NCI-H1417 (cell line): ENCODE measurements at places on chromosomes 7 and 10.

- peak; percentile 90 for DNase-seq
These were observed at the start of gene PDCD4 for GRCh38 chr10:110871298-110872084. PDCD4 (plus strand) TSS chr10:110871928; CDS start chr10:110876028, 4,100 bp downstream.

GRCh38 chr10:49123981-49124950 is 8.9 kb upstream of the VSTM4 start:
- no peak for DNase-seq

DNA sequence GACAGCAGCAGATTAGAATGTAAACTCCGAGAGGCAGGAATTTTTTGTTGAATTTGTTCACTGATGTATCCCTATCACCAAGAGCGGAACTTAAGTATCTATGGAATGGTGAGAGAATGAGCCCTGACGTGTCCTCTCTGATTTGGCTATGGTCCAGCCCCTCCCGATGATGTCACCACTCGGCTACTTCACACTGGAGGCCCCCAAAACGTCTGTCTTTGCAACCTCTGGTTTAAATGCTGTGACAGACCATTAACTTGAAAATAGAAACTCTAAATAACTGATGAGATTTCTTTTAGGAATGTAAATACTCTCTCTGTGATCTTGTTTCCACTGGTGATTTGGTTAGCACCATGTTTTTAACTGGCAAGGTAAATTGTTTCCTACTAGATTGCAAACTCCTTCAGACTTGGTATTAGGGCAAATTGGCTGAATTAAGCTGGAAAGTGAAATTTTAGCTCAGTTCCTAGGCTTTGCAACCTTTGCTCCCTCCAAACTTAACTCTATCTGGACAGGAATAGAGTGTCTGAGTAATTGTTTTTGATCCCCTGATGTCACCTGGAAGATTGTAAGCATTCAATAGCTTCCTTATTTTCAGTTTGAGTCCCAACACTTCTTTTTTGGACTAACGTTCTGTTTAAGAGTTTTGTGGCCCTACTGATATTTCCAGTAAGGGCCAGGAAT is 19.1 kb downstream of the SLC16A12 start:
- DNase-seq = no peak

DNA sequence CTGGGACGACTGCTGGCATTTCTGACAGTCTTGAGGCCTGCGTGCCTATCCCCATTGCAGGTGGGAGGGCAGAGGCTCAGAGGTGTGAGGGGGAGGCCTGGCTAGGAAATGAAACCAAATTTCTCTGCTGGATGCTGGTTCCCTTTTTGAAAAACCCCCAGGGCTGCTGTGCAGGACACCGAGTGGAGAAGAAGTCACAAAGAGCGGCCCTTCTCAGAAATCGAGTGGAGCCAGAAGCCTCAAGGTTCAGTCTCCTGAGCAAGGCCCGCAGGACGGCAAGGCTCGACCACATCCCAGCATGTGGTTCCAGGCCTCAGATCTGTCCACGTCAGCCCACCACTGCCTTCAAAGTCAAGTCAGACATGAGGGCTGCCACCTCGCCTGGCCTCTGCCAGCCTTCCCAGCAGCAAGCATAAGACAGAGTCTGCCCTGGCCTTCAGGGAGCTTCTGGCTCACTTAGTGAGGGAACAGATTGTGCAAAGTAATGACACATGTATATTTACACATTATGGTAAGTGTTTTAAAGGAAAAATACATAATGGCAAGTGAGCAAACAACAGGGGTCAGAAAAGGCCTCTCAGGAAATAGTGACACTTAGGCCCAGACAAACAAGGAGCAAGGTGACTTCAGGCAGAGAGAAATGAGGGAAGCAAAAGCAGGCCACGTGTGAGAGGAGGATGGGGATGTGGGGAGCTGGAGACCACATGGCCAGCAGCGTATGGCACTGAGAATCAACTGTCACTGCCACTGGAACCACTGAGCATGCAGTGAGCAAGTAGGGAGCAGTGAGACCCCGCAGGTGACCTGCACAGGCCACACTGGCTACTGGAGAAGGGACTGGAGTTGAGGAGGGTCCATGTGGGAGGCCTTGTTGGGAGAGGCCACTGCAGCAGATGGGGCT is 86.7 kb downstream of the ARHGAP22 start:
- no peak for DNase-seq

GRCh38 chr10:51642581-51642980 is 56.8 kb downstream of the CSTF2T start:
- no peak for DNase-seq

DNA sequence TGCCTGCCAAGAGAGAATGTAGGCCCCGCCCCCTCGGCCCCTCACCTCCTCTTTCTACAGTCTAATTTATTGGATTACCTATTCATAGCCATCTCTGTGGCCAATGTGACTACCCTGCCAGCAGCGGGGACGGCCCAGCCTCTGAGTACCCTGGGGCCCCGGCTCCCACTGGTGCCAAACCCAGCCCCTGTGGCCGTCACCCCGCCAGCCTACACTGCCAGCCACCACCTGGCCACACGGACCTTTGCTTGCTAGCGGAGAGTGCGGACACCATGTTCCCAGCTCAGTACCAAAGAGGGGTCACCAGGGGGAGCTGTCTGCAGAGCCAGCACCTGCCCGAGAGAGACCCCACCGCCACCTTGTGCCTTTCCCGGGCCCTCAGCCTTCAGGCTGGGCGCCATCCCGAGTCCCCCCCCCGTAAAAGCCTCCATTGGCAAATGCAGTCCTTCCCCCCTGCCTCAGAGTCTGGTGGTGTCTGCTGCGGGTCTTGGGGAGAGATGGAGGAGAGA is 511.1 kb downstream of the ZNF37A start:
- DNase-seq = no peak

DNA sequence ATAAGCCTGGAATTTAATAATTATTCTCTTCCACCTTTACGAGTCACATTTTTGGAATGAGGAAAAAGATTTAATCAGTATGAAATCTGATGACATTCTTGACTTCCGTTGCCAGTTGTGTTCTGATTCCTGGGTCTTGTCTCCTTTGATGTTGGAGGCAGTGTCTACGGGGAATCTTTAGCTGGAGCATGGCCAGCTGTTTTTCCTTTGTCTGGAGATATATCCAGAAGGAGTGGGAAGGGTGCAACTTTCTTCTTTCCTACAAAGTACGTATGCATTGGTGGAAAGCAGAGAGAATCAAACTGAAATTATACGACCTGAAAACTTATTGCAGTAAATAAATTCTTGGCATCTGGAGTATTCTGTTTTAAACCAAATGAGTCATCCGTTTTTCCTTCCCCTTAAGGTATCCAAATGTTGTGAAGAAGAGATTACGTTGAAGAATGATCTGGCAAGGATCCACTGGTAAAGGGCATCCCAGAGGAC is 6.9 kb upstream of the GNG11 start:
- DNase-seq = no peak

DNA sequence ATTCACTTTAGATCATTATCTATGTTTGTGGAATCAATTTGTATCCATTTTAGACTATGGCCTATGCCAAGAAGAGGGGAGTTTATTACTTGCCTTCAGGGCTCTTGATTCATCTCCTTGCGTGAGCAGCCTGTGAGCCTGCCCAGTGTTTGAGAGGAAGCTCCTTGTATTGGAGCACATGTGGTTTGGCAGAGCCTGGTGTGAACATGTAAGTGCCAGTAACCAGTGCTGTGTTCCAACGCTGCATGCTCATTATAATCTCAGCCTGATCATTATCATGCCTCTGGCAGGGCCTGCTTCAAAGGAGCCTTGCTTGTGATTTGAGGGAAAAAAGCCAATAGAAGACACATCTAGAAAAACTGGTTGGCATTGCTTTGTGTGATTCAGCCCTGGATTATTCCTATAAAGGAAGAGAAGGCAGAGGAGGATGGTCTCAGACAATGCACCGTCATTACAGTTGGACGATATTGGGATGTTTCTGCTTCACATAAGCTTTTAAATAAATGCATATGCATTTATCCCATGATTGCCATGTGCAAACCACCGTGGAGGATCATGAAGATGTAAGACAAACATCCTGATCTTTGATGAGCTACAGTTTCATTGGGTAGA is 203.4 kb upstream of the AHR start:
- DNase-seq = no peak

GRCh38 chr10:93090619-93091018 is 16.9 kb downstream of the CYP26A1 start:
- DNase-seq = no peak

GRCh38 chr7:50069613-50070012 is 23.4 kb downstream of the ZPBP start:
- DNase-seq = no peak

- DNase-seq = no peak
These were observed 29.3 kb upstream of the TMEM168 start for GRCh38 chr7:112819536-112819935.

DNA sequence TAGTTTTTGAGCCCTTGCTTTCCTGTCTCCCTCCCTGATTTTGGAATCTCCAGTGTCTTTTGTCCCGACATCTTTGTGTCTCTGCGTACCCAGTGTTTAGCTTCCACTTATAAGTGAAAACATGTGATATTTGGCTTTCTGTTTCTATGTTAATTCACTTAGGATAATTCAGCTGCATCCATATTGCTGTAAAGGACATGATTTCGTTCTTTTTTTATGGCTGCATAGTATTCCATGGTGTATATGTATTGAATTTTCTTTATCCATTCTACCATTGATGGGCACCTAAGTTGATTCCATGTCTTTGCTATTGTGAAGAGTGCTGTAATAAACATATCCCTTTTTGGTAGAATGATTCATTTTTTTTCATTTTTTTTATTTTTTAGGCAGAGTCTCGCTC is 48.3 kb downstream of the ADK start:
- no peak for DNase-seq

DNA sequence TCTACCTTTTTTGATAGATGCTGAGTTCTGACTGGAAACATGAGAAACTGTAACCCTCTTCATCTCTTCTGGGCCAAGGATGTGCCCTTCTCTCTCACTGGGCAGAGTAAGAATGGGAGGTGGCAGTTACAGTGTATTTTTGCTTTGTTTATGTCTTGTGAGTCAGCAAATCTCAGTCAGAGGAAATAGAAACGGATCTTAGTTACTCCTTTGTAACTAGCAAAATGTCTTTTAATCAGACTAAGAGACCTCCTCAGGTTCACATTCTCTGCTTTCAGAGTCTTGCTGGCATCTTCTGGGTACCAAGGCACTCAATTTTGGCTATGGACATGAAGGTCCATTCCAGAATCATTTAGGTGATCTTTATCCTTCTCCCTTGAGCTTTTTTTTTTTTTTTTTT is 70.9 kb downstream of the HHEX start:
- no peak for DNase-seq

DNA sequence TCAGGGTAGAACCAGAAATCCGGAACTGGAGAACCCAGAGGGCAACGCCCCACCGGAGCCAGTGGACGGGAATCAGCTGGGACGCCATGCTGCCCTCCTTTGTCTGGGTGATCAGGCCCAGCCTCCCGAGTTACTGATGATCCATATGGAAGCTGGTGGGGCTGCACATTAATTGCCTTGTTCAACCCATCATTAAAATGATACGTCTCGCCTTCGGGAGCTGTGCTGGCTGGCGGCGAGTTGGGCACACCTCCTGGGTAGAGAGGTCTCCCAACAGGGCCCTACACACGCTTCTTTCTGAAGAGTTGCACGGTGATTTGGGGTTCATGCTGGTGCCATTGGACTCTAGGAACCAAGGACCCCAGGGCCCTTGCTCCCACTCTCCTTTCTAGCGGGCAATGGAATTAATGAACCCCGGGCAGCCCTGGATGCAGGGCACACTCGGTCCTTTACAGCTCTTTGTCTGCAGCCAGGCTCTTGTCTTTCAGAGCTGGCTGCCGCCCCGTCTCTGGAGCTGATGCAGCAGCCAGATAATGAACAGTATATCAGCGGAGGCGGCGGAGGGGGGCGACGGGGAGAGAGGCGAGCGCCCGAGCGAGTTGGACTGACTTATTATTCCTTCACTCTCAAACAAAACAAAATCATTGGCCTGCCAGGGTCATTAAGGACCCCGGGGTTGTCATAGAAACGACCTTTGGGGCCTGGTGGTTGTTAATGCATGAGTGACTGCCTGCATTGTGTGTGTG is 412.2 kb upstream of the ZMIZ1 start:
- peak; percentile 12 for DNase-seq

DNA sequence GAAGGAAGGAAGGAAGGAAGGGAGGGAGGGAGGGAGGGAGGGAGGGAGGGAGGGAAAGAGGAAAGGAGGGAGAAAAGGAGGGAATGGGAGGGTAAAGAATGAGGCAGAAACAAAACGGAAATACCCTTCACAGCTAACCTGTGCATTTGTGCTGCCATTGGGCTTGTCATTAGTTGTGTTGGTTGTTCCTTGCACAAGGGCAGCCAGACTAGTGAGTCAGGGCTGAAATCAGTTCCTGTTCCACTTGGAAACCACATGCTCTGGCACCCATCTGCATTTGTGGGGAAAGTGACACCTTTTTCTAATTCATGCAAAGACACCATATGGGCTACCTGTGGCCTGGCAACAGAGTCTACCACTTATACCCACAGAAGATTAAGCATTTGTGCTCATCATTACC is 1004.0 kb upstream of the C7orf33 start:
- no peak for DNase-seq

DNA sequence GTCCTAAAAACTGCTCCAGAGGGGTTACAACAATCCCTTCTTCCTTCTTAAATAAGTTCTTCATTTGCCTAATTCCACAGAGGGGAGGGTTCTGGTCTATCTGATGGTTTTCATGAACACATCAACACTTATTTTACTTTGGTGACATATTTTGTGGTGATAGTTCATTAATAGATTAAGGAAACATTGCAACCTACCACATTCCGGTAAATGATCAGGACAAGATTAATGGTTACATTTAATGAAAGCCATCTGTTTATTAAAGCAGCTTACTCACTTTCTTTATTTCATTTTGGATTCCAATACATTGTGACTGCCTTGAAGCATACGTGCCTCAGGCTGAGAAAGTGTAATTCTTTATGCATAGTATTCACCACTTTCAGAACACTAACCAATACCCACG is 101.0 kb downstream of the SKIDA1 start:
- DNase-seq = no peak

GRCh38 chr10:58282615-58283014 is 13.7 kb downstream of the CISD1 start:
- no peak for DNase-seq

- no peak for DNase-seq
These were observed 73.8 kb upstream of the TMEM106B start for GRCh38 chr7:12137283-12137682.

DNA sequence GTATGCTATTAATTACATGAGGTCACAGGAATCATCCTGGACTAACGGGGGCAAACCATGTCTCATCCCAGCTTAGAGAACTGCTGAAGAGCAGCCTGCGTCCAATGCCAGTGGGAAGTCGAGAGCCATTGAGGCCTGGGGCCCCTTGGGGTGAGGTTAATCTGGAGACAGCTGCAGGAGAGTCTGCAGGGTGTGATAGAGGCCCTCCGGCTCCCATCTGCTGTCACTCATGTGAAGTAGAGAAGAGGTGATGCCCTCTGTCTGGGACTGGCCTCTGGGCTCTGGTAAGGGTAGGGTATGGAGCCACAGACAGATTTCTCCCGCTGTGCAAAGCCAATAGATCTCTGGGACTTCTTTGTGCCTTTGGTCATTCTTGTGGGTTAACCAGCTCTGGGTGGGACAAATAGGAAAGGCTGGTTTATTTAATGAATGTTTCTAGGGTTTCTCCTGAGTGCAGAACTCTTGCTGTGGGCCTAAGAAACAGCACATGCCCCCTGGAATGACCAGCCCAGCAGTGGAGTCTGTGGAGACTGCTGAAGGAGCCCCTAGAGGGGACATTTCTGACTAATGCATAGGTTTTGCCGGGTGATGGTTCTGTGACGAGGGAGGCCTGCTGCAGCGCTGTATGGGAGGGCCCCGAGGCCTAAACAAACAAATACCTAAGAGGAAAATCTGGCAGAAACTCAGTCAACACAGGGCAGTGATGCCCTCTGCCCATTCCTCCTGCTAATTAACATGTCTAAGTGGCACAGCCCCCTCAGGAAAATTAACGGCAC is 34.5 kb downstream of the CRHR2 start:
- peak; percentile 34 for DNase-seq
